ENCODE measurements at places on chromosomes 5 and 9.

DNA sequence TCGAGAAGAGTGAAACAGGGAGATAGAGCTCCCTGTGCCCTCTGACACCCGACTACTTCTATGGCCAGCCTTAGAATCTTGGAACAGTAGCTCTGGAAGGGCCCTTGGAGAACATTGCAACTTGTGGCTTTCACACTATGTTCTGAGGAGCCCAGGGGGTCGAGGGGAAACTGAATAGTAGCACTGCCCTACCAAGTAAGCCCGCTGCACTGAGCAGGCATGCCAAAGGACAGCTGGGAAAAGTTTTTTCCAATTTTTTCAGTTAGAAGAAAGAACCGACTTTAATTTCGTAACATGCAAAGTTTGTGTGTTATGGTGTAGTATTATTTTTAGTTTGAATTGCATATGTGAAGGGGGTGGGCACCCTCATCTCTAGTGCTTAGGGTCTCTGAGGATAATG lies 10.9 kb downstream of the SMIM3 start:
- no peak for DNase-seq

DNA sequence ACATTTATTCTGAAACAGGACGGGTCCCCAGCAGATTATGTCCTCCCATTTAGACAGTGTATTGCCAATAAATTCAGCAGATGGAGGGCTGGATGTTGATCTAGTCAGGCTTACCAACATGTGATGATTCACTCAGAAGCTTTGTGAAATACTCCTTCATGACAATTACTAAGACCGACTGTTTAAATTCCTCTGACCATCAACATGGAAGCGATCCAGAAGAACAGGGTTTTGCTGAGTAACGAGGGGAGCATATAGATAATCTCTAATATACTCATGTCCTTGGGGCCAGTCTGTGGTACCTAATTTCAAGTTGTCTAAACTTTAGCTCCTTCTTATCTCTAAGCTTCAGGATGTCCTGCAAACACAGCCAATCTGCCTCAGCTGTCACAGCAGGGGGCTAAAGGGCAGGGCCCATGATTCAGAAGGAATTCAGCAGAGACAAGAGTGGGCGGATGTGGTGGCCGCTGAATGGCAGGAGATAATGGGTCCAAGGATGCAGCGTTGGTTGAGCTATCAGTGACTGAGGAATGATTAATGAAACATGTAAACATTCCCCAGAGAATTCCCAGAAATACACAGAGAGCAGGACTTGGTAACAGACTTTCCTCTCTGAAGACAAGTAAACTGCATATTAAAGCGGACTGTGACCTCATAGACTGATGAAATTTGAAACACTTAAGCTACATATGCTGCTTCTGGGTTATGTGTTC lies 109.4 kb downstream of the ANKRD55 start:
- DNase-seq = peak; percentile 33

GRCh38 chr5:72834924-72835323 lies 18.5 kb downstream of the TNPO1 start:
- DNase-seq = no peak

DNA sequence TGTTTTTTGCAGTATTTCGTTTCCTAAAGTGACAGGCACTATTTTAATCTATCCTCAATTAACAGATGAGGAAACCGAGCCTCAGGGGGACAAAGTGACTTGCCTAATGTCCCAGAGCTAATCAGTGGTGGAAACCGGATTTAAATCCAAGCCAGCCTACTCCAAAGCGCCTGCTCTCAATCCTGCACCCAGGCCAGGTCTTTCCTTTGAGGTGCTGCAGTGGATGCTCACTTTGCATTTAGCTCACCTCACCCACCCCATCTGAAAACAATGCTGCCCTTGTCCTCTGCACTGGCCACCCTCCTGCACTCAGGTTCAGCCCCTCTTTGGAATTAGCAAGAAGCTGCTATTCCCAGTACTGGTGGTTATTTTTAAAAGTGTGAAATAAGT lies 16.0 kb downstream of the ANGPTL2 start:
- DNase-seq = no peak

- DNase-seq = no peak
Observed at GRCh38 chr9:87076825-87077224, 129.5 kb upstream of the GAS1 start.

DNA sequence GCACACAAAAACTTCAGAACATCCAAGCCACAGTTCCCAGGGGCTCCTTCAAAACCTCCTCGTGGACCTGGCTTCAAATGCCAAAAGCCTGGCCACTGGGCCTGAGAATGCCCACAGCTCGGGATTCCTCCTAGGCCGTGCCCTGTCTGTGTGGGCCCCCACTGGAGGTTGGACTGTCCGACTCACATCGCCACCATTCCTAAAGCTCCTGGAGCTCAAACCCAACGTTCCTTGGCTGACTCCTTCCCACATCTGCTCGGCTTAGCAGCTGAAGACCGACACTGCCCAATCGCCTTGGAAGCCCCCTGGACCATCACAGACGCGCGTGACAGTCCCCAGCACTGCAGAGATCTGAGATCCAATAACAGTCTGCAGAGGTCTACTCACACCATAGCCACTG lies 7.7 kb downstream of the SIT1 start:
- no peak for DNase-seq

GRCh38 chr9:71249729-71250317 lies 128.4 kb upstream of the TRPM3 start:
- no peak for DNase-seq

DNA sequence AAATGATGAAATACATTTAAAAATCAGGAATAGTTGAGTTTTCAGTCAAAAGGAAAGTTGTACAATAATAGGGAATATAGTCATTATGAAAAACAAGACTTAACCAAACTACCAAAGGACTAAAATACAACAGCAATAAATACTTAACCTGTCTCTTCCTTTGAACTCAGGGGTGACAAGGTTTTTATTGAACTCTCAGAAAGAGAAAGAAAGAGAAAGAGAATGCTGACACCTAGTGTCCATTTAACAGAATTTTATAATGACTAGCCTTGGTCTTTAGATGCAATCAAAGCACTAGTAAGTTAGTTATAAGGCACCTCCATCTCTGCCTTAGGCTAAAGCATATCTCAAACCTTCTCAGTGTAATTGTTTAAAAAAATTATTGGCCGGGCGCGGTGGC lies 47.5 kb downstream of the UIMC1 start:
- DNase-seq = peak; percentile 31

DNA sequence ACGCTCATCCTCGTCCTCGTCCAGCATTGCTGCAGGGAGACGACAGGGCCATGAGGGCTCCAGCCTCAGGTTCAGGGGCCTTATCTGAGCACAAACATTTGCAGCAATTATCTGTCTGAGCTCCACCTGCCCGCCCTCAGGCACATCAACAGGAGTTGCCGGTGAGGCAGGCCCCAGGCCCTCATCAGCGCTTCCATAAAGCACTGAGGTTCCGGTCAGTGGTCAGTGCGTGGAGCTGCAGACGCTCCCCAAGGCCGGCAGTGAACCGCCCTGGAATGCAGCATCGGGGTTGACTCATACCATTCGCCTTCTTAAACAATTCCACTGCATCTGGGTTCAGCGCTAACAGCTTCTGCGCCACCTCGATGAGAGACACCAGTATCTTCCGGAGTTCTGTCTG lies 15.2 kb downstream of the UBAC1 start:
- no peak for DNase-seq

GRCh38 chr5:168422431-168422830 lies 63.8 kb upstream of the RARS1 start:
- peak; percentile 3 for DNase-seq

GRCh38 chr5:766666-767431 lies 17.7 kb downstream of the ZDHHC11B start:
- no peak for DNase-seq

GRCh38 chr5:32708949-32709348 lies 2.2 kb upstream of the NPR3 start:
- DNase-seq = peak; percentile 62

- DNase-seq = no peak
Observed at GRCh38 chr9:76438841-76439588, 20.0 kb upstream of the GCNT1 start.
